SK-N-DZ (cell line): ENCODE measurements at places on chromosomes 16 and 17.

GRCh38 chr16:86216591-86216990 is 293.7 kb upstream of the FOXF1 start:
- no peak for DNase-seq

DNA sequence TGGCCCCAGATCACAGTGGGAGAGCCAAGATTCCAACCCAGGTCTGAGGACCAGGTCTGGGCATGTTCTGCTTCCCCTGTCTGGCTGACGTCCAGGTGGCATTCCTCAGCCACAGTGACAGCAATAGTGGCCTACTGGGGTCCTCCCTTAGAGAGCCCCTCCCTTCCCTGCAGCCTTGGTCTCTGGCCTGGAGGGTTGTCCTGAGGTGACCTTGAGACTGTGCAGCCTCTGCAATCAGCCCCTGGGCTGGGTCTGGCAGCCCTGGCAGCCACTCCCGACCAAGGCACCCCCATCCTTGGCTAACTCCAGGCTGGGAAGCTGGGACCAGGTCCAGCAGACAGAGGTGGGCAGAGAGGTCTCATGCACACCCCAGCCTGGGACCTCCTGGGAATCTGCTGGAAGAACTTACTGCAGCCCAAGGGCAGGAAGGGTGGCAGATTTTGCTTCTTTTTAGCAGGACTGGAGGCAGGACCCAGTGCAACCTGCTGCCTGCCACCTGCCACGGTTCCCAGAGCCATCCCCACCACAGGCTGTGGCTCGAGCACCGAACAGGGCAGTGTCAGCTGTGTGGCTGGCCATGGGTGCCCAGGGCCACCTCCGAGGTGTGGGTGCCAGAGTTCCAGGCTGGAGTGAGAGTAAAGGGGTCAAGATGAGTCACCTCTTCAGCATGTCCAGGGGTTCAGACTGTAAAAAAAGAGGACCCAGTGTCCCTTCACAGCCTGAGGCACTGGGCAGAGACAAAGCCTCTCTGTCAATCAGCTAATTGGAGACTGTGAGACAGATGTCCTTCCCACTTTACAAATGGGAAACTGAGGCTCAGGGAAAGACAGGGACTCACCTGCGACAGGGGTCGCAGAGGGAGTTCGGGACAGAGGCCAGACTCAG is 12.6 kb downstream of the GRB7 start:
- DNase-seq = no peak

GRCh38 chr17:57667461-57667923 is 77.6 kb downstream of the CCDC182 start:
- DNase-seq = no peak

GRCh38 chr16:1818873-1819525 is 7.6 kb downstream of the HAGH start:
- no peak for DNase-seq

DNA sequence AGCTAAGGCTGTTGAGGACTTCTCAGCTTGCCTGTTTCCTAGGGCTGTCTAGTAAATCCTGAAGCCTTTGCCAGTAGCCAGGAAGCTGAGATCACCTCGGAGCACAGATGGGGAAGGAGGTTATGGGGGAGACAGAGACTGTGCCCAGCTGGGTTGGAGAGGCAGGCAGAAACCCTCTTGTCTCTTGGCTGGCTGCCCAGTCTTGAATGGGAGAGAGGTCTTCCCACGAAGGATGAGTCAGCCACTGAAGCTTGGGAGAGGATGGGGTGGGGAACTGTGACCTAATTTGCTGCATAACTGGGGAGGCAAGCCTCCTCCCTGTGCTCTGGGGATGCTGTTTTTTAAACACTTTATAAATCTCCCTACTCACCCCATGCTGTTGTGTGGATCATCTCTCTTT is 69.8 kb downstream of the SHISA9 start:
- no peak for DNase-seq

DNA sequence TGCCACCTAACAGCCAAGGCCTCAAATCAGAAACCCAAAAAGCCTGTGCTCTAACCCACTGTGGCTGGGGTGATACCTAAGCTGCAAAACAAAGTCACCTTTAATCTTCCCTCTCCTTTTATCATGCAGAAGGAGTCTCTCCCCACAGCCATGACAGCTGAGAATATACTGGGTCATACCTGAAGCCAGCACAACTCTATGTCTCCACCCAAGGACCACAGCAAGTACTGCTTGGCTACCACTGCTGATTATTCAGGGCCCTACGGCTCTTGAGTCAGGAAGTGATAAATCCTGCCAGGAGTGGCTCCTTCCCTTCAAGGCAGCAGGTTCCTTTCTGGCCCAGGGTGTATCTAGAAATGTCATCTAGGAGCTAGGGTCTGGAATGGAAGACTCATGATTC is 151.5 kb upstream of the TOM1L1 start:
- peak; percentile 50 for DNase-seq

- DNase-seq = no peak
Observed at GRCh38 chr17:31537565-31538011, 146.1 kb downstream of the RAB11FIP4 start.

- DNase-seq = no peak
Observed at GRCh38 chr17:72599891-72600290, 479.1 kb downstream of the SOX9 start.

GRCh38 chr17:59627770-59628171 is 8.1 kb downstream of the CLTC start:
- no peak for DNase-seq

GRCh38 chr17:78338486-78339259 is 21.2 kb downstream of the SOCS3 start:
- DNase-seq = no peak

- no peak for DNase-seq
Observed at GRCh38 chr16:56206951-56207350, 15.7 kb downstream of the GNAO1 start.

- no peak for DNase-seq
Observed at GRCh38 chr16:26594666-26595065, 472.1 kb upstream of the C16orf82 start.

DNA sequence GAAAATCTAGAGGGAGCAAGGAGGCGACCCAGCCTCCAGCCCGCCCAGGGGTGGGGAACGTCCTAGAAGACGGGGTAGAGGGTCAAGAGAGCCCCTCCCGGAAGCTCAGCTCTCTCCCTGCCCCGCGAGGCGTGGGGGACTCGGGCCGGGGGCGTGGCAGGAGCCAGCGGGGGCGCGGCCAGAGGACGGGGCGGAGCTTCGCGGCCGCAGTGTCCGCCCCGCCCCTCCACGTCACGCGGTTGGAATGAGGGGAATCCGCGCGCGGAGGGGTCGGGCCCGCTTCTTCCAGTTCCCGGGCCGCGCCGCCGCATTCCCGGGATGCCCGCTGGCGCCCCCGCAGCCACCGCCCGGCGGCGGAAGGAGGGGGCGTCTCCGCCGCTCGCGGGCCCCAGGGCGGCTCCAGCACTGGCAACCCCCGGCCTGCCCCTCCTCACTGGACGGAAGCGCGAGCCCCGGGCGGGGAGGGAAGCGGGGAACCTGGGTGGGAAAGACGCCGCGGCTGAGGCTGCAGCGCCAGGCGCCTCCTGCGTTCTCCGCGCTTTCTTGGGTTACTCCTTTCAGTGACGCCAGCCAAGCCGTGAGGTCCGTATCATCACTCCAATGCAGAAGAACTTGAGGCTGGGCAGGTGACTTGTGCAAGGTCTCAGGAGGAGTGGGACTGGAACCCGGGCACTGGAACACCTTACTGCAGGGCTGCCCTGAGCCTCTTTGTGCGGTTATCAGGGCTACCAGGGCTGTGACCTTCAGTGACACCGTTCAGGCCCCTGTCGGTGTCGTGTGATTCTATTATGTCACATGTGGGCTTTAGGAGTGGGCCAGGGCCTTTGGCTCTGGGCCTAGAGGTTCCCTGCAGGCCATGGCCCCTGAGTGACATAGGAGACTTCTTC is 4.3 kb downstream of the MYO1C start:
- peak; percentile 67 for DNase-seq

- DNase-seq = no peak
Observed at GRCh38 chr16:9625122-9625521, 533.7 kb downstream of the HAPSTR1 start.

DNA sequence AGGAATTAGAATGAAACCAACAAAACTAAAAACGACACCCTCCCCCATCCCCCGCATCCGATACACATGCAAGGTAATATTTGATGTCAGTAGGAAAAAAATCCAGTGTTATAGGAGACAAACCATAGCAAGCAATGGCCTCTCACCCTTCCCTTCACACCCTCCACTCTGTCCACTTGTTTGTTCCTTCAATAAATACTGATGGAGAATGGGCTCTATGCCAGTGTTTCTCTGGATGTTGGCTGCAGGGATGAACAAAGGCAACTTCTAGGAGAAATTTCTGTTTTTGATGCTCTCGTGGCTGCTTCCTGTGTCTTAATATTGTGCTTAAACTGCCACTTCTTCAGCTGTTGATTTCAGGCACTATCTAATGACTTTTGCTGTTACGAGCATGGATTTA is 98.8 kb downstream of the WWOX start:
- no peak for DNase-seq

- no peak for DNase-seq
Observed at GRCh38 chr16:77977339-77977738, 45.0 kb upstream of the CLEC3A start.

DNA sequence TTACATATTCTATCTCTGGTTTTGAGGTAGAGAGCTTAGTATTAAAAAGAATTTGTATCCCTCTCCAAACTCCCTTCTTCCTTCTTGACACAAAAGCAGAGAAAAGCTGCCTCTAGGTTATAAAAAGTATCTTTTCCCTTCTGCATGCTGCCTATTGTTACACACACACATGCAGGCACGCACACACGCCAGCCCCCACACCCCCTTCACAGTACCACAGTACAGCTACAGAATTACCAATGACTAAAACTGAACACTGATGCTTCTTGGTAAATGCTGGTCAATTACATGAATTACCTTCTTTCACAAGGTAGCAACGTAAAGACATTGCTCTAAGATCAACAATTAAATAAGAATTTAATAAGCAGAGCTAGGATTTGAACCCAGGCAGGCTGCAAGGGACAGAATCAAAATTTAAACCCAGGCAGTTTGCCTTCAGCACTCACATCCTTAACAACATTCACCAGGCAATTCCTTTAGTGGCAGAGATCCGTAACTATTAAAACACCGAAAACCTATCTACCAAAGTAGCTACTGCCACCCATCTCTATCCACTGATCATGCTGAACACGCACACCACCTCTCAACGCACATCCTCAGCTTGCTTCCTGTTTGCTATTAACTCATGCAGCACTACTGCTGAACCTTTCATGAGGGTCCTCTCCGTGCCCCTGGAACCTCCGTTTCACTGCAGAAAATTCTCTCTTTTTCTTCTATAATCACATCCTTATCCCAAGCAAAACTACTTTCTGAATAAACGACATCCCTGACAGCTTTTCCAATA is 37.8 kb downstream of the YWHAE start:
- no peak for DNase-seq

- DNase-seq = no peak
Observed at GRCh38 chr16:83533193-83533592, 274.6 kb upstream of the HSBP1 start.

GRCh38 chr17:4536742-4537411 is 18.3 kb downstream of the MYBBP1A start:
- no peak for DNase-seq

- DNase-seq = no peak
Observed at GRCh38 chr16:30982548-30983288, 2.3 kb upstream of the HSD3B7 start.

- DNase-seq = no peak
Observed at GRCh38 chr17:50481648-50482047, 3.0 kb downstream of the RSAD1 start.

- DNase-seq = no peak
Observed at GRCh38 chr17:35542990-35543389, 5.5 kb upstream of the SLFN12L start.

- no peak for DNase-seq
Observed at GRCh38 chr16:84312783-84313382, 18.2 kb downstream of the WFDC1 start.

GRCh38 chr16:49674351-49674851 is 181.5 kb downstream of the ZNF423 start:
- no peak for DNase-seq

DNA sequence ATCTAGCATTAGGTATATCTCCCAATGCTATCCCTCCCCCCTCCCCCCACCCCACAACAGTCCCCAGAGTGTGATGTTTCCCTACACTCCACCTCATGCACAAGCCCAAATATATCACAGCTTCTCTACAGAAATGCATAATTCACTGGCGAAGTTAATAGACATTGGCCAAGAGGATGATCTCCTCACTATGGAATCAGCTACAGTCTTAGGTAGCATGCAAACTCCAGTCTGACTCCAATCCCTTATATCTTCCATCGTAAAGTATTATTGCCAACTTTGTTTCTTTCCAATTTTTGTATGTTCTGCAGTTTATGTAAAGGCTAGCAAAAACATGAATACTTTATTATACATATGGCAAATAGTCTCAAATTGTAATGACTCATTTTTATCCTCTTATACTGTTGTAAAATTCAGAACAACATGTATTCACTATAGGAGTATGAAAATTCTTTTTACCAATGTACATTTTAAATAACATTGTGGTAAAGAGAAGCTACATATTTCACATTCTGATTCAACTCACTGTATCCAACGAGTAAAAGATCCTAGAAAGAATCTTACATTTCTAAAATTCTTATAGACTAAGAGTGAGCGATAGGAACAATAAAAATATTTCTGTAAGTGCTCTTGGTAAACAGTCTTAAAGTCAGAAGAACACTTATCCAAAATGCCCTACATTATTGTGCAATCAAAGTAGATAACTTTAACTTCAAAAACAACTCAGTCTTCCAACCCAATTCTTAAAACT is 871 bp downstream of the ABCA8 start:
- no peak for DNase-seq

GRCh38 chr16:88479793-88480760 is 27.0 kb downstream of the ZFPM1 start:
- no peak for DNase-seq

GRCh38 chr17:34530918-34531317 is 48.5 kb upstream of the TMEM132E start:
- no peak for DNase-seq

- no peak for DNase-seq
Observed at GRCh38 chr17:4407851-4408250, 25.9 kb upstream of the SPNS3 start.

- DNase-seq = peak; percentile 81
Observed at GRCh38 chr17:8057691-8058114, 18.8 kb downstream of the ALOX15B start.

DNA sequence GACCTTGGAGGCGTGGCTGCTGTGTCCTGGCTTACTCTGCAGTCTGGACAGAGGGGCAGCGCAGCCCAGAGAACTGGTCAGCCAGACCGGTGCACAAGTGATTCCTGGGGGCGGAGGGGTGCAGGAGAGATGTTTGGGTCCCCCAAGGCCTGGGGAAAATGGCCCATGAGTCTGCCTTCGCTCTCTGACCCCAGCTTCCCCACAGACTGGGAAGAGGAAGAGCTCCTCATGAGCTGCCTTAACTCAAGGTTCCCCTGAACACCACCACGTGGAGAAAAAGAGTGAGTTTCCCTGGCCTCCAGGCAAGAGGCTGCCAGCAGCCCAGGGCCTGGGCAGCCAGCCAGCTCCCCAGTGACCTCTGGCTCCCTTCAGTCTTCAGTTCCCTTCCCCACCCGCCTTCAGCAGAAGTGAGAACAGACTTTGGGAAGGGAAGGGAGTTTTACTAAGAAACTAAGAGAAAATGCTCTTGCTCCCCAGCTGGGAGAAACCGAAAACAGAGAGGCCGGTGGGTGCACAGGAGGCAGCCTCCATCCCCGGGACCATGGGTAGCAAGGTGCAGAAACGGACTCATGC is 2.0 kb upstream of the C17orf99 start:
- DNase-seq = no peak

- DNase-seq = no peak
Observed at GRCh38 chr16:57693550-57693949, 1.1 kb upstream of the DRC7 start.

- no peak for DNase-seq
Observed at GRCh38 chr17:79372470-79373238, 238.2 kb downstream of the RBFOX3 start.
